Colonic mucosa (tissue), 4 donors: ENCODE measurements at places on chromosomes 2 and 18.

GRCh38 chr2:75798569-75798968, 87.9 kb upstream of the GCFC2 start:
- DNase-seq: no peak

DNA sequence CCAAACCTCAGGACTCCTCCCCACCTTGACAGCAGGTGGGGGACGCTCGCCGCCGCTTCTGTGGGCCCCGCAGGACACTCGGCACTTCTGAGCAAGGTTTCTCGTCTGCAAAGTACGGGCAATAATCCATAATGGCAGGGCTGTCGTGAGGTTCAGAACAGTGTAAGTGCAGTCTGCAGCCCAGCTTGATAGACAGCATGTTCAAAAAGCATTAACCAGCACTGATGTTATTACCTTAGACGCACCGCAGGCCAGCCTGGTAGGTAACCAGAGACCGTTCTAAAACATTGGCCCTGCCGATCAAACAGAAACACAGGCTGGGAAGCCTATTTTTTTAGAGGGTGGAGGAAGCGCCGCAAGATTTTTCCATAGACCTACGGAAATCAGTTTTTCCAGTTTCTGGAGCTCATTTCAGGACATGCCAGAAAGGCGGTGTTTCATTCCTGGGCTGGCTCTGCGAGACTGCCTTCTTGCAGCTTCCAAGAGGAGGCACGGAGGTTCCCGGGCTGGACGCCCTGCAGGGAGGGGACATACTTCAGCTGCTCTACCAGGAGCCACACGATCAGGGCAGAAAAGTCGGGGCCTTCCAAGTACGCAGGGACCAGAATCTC, 148.7 kb downstream of the TPO start:
- no peak for DNase-seq

GRCh38 chr2:134399096-134399495, 145.2 kb downstream of the MGAT5 start:
- DNase-seq: no peak

GRCh38 chr2:152432206-152432653, 97.3 kb downstream of the FMNL2 start:
- no peak for DNase-seq

DNA sequence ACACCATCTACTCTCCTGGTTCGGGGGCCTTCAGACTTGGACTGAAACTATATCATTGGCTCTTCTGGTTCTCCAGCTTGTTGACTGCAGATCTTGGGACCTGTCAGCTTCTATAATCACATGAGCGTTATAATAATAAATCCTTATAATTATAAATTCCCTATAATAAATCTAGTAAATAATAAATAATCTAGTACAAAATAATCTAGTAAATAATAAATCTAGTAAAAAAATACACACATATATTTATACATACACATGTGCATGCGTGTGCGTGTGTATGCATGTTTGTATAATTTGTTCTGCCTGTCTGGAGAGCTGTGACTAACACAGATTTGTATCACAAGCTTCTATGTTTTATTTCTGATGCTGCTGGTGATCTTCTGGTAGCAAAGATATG, 40.8 kb downstream of the KATNAL2 start:
- DNase-seq: no peak

DNA sequence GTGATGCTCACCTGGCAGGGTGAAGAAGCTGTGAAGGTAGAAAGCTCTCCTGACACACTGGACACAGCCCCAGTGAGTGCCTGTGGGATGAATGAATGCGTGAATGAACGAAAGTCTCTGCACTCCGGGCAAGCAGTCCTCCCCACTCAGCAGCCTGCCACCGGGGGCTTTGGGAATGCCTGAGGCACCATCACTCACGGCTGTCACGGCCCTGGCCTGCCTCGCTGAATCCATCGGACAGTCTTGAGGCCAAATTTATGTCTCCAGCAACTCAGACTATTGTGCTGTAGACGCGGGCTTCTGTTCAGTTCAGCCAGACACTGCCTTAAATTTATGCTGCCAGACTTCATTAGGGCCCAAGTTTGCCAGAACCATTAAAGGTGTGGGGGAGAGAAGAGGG, 62.9 kb upstream of the TEX51 start:
- no peak for DNase-seq

DNA sequence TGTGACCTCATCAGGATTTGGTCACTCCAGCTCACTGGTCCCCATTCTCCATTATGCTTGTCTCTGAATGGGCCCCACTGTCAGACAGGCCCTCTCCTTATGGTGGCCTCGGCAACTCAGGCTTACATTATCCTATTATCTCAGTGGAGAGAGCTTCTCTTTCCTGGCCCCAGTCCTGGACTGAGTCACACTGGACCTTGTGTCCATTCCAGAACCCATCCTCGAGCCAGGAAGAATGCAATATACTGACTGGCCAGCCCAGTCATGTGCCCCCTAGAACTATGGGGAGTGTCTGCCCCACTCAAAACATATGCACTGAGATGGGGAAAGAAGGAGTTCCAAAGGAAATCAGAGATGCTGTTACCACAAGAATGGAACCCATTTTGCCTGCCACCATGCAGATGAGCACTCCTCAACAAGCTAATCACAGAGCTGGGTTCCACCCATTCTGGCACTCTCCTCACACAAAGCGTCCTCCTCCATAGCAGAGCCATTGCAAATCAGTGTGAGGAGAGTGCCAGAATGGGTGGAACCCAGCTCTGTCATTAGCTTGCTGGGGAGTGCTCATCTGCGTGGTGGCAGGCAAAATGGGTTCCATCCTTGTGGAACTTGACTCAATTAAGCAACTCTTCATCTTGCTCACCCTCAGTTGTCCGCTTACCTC, 71.9 kb downstream of the CHRNA1 start:
- DNase-seq: no peak

DNA sequence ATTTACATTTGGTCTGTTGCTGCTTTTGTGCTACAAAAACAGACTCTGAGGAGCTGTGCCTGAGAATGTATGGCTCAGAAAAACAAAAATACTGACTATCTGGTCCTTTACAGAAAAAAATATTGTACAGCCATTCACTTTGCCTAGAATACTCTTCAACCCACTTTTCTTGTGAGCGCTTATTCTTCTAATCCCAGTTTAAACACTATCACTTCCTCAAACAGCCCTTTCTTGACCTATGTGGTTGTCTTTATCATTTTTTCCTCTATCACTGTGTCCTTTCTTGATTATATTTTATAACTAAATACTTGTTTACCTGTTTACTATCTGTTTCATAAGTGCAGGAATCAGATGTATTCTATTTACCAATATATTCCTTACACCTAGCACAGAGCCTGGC, 33.5 kb downstream of the CUL3 start:
- DNase-seq: no peak

DNA sequence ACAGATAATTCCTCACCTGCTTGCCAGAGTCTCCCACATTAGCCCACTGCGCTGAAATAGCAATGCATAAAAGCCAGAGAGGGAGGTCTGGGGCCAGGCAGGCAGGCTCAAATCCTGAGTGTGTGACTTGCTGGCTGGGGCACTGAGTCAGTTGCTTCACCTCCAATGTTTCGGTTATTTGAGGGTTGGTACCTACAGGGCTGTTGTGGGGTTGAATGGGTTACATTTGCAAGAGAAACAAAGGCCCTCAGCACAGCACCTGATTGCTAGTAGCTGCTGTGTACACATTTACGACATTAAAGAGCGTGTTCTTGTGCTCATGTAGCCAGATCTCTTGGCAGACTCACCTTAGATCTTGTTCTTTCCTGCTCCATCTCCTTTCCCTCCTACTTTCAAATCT, 34.1 kb upstream of the FAM110C start:
- no peak for DNase-seq

DNA sequence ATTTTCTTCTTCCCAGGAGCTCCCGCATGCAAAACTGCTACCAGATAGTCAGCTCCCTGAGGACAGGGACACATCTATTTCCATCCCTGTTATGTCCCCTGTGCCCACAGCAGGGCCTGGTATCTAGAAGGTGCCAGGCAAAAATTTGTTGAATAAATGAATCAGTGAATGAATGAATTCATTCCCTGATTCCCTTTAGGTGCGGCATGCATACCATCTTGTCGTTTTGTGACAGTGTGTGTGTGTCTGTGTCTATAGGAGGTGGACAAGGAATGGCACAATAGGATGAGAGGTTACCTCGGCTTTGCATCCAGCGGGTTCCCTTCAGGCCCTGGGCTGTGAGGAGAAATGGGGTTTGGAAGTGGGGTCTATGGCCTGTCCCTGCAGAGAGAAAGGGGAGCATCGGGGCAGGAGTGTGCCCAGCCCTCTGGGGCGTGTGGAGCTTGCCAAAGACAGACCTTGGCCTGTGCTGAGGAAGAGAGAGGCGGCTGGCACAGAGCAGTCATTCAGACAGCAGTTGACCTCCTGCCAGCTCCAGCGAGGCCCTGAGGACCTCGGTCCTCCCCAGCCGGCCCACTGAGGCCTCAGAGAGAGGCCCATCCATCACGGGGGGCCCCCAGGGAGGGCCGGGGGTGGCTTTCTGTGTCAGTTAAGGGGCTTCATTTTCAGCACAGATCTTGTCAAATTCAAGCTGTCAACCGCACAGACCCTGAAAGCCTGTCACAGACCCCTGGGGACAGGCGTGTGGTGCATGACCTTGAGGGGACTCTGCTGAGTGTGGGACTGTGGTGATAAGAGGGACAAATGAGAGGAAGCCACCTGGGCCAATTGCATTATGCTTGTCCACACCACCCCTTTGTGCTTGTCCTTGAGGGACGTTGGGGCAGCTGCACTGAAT, 125.9 kb upstream of the CXCR4 start:
- no peak for DNase-seq

GRCh38 chr18:27411911-27412310, 226.8 kb upstream of the CHST9 start:
- DNase-seq: no peak

DNA sequence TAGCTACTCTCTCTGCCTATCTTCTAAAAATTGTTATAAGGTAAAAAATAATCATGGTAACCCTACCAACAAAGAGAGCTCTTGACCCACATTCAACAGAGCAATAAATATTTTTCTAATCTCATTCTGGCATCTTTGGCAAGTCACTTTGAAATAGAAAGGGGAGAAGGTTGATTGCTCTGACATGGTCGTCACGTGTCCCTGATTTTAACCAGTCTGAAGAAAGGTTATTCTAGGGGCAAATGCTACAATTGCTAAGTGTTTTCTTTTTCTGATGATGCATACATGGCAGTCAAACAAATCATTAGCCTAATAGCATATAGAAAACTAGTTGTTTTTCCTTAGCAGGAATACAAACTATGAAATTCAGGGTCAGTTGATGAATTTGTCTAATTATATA, 153.3 kb upstream of the MAP3K20 start:
- no peak for DNase-seq

- DNase-seq: peak; percentile 68
Observed at GRCh38 chr18:57901825-57902589, 98.9 kb upstream of the ATP8B1 start.

DNA sequence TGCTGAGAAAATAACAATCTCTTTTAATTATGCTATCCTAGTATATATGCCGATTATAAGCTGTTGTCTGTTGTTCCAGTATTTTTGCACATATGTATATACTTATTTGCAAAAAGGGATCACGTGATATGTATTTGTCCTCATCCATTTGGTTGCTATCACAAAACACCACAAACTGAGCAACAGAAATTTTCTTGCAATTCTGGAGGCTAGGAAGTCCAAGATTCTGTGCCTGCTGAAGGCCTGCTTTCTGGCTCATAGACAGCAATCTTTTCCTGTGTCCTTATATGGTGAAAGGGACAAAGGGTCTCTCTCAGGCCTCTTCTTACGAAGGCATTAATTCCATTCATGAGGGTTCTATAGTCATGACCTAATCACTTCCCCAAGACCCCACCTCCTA, 186.5 kb downstream of the LPIN1 start:
- DNase-seq: no peak

GRCh38 chr18:57480733-57481132, 45.6 kb downstream of the ONECUT2 start:
- no peak for DNase-seq

- DNase-seq: no peak
Observed at GRCh38 chr2:47810850-47811249, 27.9 kb downstream of the MSH6 start.

- DNase-seq: no peak
Observed at GRCh38 chr18:58351776-58352175, 277.1 kb downstream of the ALPK2 start.

GRCh38 chr2:152037743-152038435, 61.0 kb downstream of the CACNB4 start:
- DNase-seq: peak; percentile 40

- peak; percentile 35 for DNase-seq
Observed at GRCh38 chr2:115165529-115166109, 723.2 kb downstream of the DPP10 start.

GRCh38 chr18:13289481-13290205, 71.1 kb downstream of the LDLRAD4 start:
- no peak for DNase-seq

- no peak for DNase-seq
Observed at GRCh38 chr18:51617572-51618260, 420.2 kb upstream of the MEX3C start.

GRCh38 chr2:83595121-83595690, 863.9 kb downstream of the SUCLG1 start:
- DNase-seq: no peak

GRCh38 chr2:236237468-236238190, 26.6 kb downstream of the ASB18 start:
- DNase-seq: no peak

- no peak for DNase-seq
Observed at GRCh38 chr2:68905116-68905515, 33.9 kb upstream of the BMP10 start.

DNA sequence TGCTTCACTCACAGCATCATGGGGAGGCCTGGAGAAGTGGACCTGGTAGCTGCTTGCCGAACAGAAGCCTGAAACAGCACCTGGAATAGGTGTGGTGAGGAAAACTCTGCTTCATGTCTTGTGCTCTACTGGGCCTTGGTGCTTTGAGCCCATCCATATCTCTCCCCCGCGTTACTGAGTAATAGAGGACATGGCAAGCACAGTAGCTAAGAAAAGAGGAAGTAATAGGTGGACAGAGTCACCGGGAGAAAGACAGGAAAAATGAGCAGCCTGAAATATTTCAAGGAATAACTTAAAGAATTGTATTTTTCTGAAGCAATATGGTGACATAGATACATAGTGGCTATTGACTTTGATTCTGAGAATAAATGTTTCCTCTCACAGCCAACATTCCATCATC, 14.0 kb upstream of the HNMT start:
- no peak for DNase-seq

DNA sequence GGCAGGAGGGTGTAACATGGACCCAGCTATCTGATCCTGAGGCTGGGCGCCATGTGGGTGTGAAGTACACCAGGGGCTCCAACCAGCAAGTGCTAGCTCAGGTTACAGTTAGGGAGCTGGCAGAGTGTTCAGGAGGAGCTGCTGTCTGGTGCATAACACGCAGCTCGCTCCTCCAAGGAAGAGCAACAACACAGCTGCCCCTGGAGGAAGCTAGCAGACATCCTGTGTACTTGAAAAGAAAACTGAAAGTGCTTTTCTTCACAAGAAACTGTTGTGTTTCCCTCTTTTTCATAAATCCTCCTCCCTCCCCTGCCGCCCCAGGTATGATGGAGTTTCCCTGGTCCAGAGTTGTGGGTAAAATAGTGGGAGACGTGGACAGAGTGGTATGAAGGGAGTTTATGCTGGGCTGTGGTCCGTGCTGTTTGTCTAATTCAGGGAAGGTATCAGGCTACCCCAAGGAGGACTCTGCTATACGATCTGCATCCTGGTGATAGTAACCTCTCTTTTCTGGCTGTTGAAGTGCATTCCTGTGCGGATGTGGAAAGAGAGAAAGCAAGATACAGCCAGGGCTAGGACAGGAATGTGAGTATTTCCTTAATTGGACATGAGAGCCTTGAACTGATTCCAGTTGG, 6.1 kb upstream of the LBH start:
- no peak for DNase-seq

GRCh38 chr18:68482815-68483214, 232.1 kb downstream of the TMX3 start:
- no peak for DNase-seq

GRCh38 chr2:60002183-60002867, 551.1 kb downstream of the BCL11A start:
- DNase-seq: no peak
